Tibial artery (tissue), 4 donors: ENCODE measurements at places on chromosomes 11 and 22.
A peak's percentile ranks its signal among the peaks of the same experiment; 100 is the strongest.

DNA sequence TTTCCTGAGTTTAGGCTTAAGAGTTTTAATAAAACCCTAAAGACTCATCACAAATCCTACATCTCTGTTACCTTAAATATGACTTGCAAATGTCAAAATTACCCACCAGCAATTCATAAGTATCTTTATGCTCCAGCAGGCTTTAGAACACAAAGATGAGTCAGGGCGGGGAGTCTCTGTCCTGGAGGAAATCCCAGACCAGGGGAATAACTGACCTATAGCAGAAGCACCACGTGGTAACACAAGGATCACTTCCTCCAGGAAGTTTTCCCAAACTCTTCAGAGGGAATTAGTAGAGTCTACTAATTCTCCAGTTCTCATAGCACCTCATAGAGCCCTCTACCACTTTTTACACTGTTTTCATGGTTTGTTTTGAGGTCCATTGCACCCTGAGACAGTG is 217.0 kb downstream of the NAV2 start:
- no peak for DNase-seq

GRCh38 chr11:86664930-86665329 is 7.5 kb downstream of the ME3 start:
- DNase-seq: no peak

- no peak for DNase-seq
These were observed 61.5 kb upstream of the EED start for GRCh38 chr11:86182976-86183584.

- no peak for DNase-seq
These were observed 65.5 kb upstream of the EMID1 start for GRCh38 chr22:29139965-29140782.

- DNase-seq: no peak
These were observed 115.9 kb upstream of the GRK3 start for GRCh38 chr22:25448435-25449051.

GRCh38 chr11:97118614-97119200 is 728.9 kb downstream of the JRKL start:
- no peak for DNase-seq

GRCh38 chr11:70713988-70714665 is 315.8 kb downstream of the CTTN start:
- DNase-seq: no peak

DNA sequence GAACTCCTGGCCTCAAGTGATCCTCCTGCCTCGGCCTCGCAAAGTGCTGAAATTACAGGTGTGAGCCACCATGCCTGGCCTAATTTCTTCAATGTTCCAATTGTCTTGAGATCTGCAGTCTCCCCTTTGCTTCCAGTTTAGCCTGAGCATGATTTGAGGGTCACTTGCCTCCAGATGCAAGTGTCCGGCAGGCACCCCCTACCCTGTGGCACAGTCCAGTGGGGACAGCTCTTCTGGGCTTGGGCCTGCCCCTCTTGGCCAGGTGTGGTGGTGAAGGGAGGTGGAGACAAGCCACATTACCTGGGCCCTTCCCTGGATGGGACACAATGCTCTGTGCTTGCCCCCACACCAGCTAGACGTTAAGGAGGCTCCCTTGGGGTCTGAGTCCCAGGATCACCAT is 21.3 kb upstream of the CACNG2 start:
- DNase-seq: no peak

- no peak for DNase-seq
These were observed 6.5 kb downstream of the ADORA2A start for GRCh38 chr22:24433828-24434470.

DNA sequence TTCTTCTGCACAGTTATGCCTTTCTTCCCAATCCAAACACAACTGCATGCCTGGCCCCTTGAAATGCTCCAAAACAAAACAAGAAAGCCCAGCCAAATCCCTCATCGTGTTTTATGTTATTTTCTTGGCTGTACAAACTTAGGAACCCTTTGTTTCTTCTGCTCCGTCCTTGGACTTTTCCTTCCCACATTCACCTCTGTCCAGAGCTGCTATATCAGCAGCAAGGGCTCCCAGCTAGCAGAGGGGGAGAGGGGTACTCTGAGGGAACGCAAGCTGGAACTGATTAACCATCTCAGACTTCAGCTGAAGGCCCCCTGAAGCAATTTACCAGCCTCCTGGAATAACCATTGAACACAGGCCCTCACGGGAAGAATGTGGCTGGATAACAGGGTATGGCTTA is 214.7 kb downstream of the TENM4 start:
- no peak for DNase-seq

DNA sequence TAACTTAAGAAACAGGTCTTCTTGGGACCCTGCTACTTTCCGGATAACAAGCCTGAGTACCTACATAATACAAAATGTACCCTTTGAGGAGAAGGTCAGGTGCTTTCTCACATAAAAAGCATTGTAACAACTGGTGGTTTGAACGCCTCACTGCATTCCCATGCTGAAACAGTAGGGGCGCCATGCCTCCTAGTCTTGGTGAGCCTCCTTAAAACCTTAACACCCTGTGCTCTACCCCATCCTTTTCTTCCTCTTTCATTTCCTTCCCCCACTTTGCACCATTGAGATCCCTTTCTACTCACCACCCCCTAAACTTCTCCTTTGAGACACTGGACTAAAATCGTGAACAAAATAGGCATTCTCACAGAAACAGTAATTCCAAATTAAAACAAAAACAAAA is 729.3 kb downstream of the NTM start:
- DNase-seq: no peak

- no peak for DNase-seq
These were observed 8.1 kb downstream of the CLPB start for GRCh38 chr11:72426103-72426757.

- DNase-seq: peak; percentile 81
These were observed 16.2 kb downstream of the LRRC32 start for GRCh38 chr11:76654298-76654851.

GRCh38 chr11:19448651-19449050 is 207.9 kb upstream of the E2F8 start:
- no peak for DNase-seq

- DNase-seq: no peak
These were observed 462.4 kb downstream of the RAB38 start for GRCh38 chr11:87712802-87713202.

DNA sequence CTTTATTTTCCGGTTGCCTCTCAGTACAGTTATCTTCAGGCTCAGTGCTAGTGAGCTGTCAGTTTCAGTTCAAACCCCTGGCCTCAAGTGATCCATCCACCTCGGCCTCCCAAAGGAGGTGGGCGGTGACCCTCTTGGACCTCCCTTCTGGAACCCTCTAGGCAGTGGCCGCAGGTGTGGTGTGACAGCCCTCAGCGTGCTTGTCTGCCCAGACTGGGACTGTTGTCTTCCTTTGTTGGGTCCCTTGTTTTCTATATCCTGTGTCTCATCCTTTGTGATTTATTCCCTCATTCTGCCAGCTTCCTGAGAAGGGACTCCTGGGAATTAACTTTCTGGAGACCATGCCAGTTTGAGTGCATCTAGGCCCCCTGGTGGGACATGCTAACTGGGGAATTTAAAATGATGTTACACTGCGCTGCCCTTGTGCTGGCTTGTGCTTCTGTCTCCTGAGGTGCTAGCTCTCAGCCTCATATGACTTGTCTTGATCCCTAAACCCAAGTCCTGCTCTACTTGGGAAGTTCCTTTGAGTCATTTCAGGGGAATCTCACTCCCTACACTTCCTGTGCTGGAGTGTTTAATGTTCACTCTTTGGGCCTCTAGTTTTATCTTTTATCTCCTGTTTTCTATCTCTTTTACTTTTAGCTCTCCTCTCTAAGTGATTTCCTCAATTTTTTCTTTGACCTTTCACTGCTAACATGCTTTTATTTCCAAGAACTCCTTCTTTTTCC is 19.4 kb downstream of the MED15 start:
- no peak for DNase-seq

DNA sequence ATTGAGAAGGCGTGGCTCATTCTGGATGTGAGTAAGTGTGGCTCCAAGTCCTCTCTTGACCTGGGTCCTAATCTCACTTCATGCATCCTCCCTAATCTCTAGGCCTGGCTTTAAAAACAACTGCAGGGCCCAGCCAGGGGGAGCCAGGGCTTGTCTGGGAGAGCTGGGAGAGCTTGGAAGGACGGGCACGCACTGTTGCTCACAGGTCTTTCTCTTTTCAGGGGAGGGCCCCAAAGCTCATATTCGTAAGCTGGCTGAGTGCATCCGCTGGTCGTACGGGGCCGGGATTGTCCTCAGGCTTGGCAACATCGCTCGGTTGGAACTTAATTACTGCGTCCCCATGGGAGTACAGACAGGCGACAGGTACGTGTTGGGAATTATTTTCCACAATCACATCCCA is 34.1 kb upstream of the PARVB start:
- no peak for DNase-seq

- DNase-seq: no peak
These were observed 23.1 kb upstream of the SEPTIN5 start for GRCh38 chr22:19691007-19691720.

DNA sequence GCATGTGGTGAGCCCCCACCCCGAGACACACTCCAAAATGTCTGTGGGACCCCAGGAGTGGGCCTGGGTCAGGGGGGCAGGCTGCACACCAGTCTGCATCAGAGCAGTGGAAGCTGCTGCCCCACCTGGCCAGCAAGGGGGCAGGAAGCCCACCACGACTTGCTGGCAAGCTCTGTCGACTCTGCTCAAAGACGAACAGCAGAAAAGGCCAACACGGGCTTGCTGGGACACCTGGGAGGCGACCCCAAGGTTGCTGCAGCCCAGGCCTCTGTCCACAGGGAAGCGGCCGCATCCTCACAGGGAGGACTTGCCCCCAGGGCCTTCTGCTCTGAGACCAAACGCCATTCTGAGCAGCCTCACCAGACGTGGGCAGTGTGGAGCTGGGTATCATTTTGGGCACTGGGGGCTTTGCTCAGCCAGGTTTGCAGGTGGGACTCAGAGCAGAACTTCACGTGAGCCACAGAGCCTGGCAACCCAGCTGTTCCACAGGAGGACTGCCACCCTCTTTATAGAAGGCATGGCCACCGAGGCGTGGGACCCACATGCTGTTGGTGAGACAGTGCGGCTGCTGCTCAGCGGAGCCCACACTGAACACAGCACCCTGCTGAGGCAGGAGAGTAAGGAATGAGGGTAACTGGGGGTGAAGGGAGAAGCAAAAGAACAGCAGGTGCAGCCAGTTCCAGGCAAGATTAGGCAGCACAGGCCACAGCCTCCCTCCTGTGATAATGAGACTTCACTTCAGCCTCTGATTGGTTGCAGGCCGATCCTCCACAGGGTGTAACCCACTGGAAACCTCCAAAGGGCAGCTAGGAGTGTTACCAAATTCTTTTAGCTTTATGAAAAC is 11.0 kb downstream of the IL17REL start:
- no peak for DNase-seq

DNA sequence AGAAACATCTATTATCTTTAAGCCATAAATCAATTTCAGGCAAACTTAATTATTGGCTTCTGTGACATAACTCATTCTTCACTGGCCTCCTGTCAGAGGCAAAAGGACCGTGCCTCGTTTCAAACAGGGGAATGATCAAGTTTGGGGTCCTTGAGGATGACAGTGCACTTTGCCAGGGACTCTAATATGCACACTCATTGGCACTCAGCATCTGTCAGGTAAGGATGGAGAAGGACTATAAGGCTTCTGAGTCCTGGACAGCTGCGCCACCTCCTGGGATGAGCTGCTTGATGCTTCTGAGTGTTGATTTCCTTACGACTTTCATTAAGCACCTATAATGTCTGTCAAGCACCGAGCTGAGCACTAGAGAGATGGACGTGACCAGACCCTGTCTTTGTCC is 20.2 kb downstream of the BPIFC start:
- DNase-seq: no peak

DNA sequence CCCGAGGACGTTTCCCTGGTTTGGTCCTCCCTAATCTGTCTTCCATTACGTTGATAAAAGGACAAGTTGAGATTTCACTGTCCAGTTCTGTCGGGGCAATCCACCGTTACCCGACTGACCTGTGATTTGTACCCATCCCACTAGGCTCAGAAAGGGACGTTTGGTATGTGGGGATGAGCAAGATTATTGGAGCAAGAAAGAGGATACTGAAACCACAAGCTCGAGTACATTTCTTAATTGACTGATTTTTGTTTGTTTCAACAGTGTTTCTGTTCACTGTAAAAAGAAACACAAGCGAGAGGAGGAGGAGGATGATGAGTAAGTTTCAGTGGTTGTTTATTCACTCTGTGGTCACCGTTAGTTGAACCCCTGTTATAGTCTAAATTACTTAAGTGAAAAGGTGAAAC is 969 bp downstream of the CCDC117 start:
- DNase-seq: no peak

- DNase-seq: no peak
These were observed 227.7 kb upstream of the B3GAT1 start for GRCh38 chr11:134639586-134640330.

- DNase-seq: no peak
These were observed 70.5 kb upstream of the TNRC6B start for GRCh38 chr22:40107244-40107643.

DNA sequence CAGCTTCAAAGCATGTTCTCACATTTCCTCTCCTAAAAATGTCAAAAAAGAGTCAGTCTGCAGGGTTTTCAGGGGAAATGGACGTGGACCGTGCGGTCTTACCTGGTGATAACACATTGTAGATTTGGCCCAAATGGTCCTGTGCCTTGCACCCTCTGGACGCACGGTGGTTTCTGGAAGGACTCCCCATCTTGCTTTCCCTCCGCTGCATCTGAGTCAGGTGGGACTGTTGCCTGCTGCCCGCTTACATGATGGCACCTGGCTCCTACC is 1290.1 kb downstream of the TBC1D22A start:
- no peak for DNase-seq

GRCh38 chr11:115521825-115522224 is 17.6 kb upstream of the CADM1 start:
- DNase-seq: no peak

DNA sequence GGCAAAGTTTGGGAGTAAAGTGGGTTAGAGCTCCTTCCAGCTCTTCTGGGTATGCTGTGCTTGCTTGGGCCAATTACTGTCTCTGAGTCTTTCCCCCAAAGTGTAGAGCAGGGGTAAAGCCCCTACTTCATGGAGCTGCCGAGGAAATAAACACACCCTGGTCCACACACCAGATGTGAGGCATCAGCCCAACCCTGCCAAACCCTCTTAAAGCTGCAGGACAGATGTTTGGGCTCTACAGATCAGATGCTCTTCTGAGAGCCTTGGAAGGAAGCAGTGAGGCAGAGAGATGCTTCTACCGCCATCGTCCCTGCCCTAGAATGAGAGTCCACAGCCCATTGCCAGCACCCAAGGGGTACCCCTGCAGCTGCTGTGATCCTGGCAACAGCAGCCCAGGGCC is 64.7 kb downstream of the ELFN2 start:
- no peak for DNase-seq
